ENCODE measurements at places on chromosomes 12 and 14.

DNA sequence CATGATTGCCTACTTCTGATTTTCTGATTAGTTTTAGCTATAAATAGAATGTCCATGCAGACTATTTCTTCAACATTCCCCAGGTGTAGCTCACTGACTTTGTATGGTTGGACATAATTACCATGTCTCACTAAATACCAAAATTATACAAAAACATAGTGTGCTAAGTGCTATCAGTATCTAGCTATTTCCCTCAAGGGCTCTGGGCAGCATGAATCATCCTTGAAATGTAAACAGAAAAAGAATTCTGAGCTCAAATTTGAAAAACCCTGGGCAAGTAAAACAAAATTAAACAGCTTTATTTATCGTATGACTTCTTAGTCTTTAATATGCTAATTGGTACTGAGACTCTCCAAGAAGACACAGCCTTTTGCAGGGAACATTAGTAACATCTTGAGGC is 82.9 kb downstream of the SPATA7 start:
- DNase-seq, result no peak

GRCh38 chr12:120199595-120200306 is 1.2 kb downstream of the RPLP0 start:
- no peak for DNase-seq

- DNase-seq, result no peak
Measured at GRCh38 chr12:44863867-44864266, 12.2 kb downstream of the NELL2 start.

- no peak for DNase-seq
Measured at GRCh38 chr14:43198465-43198864, 1308.6 kb downstream of the FSCB start.

DNA sequence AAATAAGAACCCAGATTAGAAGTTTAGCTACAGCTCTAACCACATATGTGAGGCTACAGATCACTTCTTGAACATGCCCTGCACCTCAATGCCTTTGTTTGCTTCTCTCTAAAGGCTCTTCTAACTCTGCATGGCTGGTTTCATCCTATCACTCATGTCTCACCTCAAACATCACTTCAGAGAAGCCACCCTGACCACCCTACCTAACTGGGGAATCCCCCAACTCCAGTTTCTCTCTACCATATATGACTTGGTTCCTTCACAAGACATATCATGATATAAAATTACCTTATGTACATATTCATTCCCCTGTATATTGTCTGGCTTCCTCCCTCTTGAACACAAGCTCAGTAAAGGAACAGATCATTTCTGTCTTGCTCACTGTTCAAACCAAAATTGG is 250.2 kb upstream of the GRIP1 start:
- DNase-seq, result no peak

DNA sequence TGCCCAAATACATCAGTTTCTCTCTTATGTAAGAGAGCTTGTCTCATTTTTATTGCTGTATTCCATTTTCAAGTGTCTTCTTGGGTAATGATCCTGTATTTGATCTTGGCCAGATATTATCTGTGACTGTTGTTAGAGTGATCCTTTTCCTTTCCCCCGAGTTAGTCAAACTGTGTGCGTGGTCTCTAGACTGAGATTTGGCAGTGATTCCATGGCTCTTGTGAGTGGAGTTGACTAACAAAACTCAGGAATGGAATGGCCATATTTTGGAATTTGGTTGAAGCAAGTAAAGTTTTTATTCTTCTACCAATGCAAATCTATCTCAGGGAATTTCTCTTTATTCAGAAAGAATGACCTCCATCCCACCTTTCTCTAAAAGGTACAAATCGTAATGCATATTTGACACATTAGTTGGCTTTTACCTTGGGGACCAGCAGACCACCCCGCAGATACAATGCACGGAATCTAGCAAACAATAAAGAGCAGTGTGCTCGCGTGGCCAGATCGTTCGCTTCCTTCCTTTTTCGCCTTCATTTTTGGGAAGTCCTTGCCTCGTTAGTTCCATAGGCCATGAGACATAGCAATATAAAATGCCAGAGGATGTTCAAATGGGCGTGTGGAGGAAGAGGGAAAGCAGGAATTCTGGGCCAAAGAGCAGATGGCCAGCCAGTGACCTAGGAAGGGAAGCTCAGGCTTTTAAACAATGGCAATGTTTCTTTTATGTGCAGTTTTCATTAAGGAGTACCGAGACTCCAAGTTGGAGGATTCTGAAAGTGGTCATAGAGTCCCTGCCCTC is 24.4 kb downstream of the ETV6 start:
- DNase-seq, result no peak

GRCh38 chr12:18402872-18403611 is 141.7 kb downstream of the PIK3C2G start:
- no peak for DNase-seq

- no peak for DNase-seq
Measured at GRCh38 chr12:47561746-47562145, 144.1 kb downstream of the RPAP3 start.

DNA sequence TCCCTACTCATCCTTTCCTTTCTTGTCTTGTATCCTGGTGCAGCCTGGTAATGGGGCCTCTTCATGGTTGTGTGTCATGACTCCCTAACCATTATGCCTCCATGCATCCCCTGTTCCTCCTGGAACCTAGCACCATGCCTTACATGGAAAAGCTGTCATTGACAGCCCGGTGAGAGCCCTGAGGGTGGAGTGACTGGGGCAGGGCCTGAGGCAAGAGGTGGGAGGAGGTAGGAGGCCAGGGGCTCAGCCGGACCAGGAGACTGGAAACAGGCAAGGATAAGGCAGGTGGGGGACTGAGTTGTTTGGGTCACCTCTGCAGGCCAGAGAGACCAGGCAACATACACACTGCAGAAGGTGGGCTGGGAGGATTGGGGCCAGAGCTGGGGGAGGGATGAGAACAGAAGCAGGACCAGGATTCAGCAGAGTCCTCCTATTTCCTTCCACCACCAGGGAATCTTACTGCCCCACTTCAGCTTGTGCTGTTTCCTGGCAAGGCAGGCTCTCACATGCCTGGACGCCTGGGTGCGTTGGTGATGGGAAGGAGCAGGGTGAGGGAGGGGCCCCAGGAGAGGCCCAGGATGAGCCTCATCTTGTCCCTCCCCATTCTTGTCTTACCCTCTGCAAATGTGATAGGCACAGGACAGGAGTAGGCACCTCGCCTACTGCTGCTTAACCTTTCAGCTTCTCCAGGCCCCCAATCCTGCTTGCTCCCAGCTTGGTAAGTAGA is at the start of gene LTB4R2:
Gene LTB4R2 (plus strand): TSS at position 603 of the 727 bp plus-strand sequence. CDS start 525 bp downstream, outside the sequence.
- no peak for DNase-seq

- DNase-seq, result no peak
Measured at GRCh38 chr14:30995689-30996088, 29.8 kb upstream of the AP4S1 start.

DNA sequence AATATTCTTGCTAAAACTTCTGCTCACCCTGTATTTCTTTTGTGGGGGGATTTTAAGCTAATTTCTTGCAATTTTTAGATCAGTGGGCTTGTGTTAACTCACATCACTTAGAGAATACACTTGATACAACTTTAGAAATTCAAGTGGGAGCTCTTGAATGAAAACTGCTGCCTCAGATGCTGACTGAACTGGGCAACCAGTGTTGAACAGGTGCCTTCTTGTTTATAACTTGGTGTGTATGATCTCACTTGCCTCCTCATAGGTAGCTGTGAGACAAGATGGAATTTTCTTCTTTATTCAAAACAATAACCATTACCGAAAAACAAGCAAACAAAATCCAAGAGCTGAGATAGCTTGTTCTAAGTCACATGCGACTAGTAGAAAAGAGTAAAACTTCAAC is 63.5 kb downstream of the FGD4 start:
- no peak for DNase-seq

- DNase-seq, result no peak
Measured at GRCh38 chr14:58946431-58946830, 242.0 kb upstream of the DAAM1 start.

- no peak for DNase-seq
Measured at GRCh38 chr12:31037931-31038330, 35.7 kb upstream of the DDX11 start.

DNA sequence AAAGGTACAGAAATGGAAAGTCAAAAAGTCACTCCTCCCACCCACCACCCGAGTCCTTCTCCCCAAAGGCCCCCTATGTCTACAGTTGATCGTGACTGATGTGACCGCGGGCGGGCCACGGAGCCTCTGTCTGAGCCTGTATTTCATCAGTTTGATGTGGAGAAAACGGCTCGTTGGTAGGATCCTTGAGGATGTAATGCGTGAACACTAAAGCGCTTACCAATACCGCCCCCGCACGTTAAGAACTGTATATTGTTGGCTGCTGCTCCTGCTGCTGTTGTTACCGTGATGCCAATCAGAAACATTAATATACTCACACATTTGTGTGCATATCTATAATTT is 24.6 kb upstream of the UBC start:
- DNase-seq, result no peak

- DNase-seq, result no peak
Measured at GRCh38 chr14:58656671-58657411, 19.1 kb downstream of the DACT1 start.

- no peak for DNase-seq
Measured at GRCh38 chr12:11795913-11796459, 146.5 kb downstream of the ETV6 start.

- no peak for DNase-seq
Measured at GRCh38 chr12:14387219-14387871, 21.9 kb downstream of the ATF7IP start.

DNA sequence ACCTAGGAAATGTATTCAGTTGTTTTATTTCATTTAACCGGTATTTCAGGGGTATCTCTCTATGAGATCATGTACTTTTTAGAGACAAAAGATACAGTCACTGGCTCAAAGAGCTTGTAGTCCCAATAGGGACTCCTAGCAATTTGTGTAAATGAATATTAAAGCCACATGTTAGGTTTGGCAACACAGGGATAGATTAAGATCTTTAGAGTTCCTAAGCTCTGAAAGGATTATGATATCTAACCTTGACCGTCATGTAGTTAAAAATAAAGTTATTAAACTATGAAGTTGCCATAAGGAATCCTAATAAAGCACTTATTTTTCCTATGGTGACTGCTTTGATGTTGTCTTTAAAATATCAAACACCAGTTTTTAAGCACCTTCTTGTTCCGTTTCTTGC is 100.4 kb upstream of the FGD4 start:
- DNase-seq, result no peak

DNA sequence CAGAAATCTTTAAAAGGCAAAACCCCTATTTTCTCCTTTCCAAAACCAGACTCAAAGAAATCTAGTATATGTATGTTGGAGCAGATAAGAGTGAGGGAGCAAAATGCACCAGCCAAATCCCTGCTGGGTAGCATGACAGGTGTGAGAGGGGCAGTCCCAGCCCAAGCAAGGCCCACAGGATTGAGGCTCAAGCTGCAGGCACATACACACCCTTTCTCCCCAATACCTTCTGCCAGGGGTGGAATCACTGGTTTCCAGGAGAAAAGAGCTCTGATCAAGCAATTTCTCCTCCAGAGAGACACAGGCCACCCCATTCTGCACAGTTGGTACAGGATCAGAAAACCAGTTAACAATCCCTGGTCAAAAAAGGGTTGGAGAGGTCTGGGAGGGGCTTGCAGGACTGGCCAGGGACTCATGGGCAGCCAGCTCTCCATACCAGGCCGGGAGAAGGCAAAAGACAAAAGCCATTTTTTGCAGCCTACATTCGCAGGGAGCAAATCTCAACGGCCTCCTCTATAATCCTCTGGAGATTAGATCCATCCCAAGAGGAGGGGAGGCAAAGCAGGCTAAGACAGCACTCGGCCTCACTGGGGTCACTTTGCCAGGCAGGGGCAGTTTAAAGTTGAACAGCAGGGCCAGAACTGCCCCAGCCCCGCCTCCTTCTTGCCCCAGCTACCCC is 2.1 kb downstream of the KMT2D start:
- DNase-seq, result no peak

DNA sequence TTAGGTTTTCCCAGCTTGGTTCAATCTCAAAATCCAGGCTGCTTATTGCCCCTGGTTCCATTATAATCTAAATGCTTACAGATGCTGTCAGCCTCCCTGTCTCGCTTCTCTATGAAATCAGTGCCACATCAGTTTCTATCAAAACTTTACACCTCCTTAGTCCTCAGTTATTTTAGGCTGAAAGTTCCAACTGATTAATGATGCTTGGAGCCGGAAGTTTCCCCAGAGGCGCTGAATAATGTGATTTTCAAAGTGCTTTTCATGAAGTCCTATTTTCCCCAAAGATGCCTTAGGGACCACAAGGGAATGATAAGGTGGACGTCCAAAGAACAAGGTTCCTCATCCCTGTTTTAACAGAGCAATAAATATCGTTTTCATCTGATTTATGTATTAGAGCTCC is 262.4 kb upstream of the RMST start:
- DNase-seq, result no peak

Measured in stimulated activated CD4-positive, alpha-beta T cell treated with anti-CD3 and anti-CD28 coated beads, Interleukin-1b, Interleukin-23, amount 100 ng/mL, for 4 hours (primary cell).